ENCODE measurements at places on chromosomes 6 and 20. TPM values are rescaled to one million over a fixed set of nuclear protein-coding genes. Genes with fewer than 3 reads are reported as not detected.

GRCh38 chr20:57734754-57735153 lies 24.9 kb upstream of the PMEPA1 start:
- DNase-seq: no peak
- H3K27me3 ChIP-seq: no peaks in the 10 kb centered on the region

NFS1 gene
- 22.1 TPM for total RNA-seq

DNA sequence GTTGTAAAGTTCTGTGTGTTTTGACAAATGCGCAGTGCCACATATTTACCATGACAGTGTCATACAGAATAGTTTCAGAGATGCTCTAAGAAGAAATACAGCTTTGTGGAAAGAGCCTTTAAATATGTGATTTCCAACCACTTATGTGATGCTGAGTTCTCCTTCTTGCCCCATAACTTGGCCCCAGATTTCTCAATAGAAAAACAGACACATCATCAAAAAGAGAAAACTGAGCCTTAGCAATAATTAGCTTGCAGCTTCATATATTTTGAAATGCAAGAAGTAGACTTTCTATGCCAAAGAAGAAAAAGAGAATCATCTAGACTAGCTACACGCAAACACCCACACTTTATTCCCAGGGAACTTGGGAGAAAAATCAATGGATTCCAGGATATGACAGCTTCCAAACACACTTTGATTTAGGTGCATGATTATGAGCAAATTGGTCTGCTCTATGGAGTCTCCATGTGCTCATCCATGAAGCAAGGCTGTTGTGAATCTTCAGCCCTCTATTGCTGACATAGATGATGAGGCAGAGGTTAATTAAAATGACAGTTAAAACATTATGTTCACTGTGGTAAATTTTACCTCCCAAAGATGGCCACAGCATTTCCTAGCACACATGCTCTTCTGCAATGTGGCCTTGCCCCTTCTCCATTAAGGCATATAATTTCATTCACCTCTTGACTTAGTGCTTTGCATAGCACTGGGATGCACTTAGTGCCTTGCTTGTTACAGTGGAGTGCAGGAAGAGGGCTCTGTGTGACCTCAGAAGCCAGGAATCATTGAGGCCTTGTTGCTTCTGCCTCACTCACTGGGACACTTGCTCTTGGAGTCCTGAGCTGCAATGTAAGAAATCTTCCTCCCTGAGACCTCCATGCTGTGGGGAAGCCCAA lies 174.6 kb downstream of the SYNDIG1 start:
- H3K27ac ChIP-seq: no peak overlapping the region

GRCh38 chr6:33028220-33028849 lies 18.9 kb upstream of the HLA-DOA start:
- H3K4me1 ChIP-seq: no peaks in the 10 kb centered on the region
- no peak overlapping the region for H3K27ac ChIP-seq
- DNase-seq: no peak
- H3K27me3 ChIP-seq: no peaks in the 10 kb centered on the region
- no peaks in the 10 kb centered on the region for H3K36me3 ChIP-seq

DNA sequence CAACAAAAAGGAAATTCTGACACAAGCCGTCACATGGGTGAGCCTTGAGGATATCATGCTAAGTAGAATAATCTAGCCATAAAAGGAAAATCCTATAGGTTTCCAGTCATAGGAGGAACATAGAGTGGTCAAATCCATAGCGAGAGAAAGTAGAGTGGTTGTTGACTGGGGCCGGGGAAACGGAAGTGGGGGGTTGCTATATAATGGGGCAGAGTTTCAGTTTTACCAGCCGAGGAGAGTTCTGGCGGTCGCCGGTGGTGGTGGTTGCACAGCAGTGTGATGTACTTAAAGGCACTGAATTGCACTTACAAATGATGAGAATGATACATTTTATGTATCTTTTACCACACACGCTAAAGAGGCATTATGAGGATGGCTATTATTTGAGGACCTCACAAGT lies 4.9 kb downstream of the GPR31 start:
- H3K4me1 ChIP-seq: no peaks in the 10 kb centered on the region
- no peaks in the 10 kb centered on the region for H3K27me3 ChIP-seq
- no peak overlapping the region for H3K4me3 ChIP-seq
- no peak for DNase-seq
- H3K27ac ChIP-seq: no peak overlapping the region

- no peak overlapping the region for H3K27ac ChIP-seq
- no peaks in the 10 kb centered on the region for H3K36me3 ChIP-seq
- peaks cover 3% of the 10 kb centered on the region for H3K4me1 ChIP-seq
- no peak overlapping the region for H3K4me3 ChIP-seq
- H3K27me3 ChIP-seq: no peaks in the 10 kb centered on the region
Measured at GRCh38 chr6:55176958-55177357, 2.6 kb downstream of the HCRTR2 start.

DNA sequence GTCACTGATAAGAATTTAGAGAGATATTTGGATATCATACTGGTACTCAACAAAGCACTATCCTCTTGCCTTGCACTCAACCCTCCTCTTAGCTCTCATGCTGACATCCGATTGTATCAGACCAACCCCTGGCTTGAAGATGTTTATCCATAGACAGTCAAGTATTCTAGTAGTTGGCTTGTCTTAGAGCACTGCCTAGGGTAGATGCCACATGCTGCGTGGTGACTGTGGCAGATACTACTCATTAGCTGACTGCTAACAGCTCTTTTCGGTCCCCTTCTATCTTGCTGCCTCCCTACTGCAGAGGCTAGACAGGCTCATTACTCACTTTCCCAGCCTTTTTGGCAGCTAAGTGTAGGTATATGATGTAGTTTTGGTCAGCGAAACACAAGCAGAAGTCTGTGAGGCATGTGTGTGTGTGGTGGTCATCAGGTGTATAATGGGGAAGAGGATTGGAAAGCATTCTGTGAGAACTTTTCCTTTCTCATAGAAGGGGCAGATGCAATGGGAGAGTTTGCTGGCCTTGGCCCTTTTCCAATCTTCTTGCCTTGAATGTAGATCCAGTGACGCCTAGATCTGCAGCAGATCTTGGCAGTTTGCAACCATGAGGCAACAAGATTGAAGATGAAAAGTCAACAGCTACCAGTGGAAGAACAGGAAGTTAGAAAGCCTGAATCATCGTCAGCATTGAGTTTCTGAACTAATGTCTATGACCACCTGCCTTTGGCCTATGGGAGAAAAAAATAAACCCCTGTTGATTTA lies 4.4 kb upstream of the IFNGR1 start:
- no peaks in the 10 kb centered on the region for H3K27me3 ChIP-seq
- H3K36me3 ChIP-seq: no peaks in the 10 kb centered on the region
- peak; percentile 42 for DNase-seq
- peak overlapping the region; percentile 49 for H3K27ac ChIP-seq
- H3K4me1 ChIP-seq: peaks cover 20% of the 10 kb centered on the region
- H3K4me3 ChIP-seq: no peak overlapping the region

DNA sequence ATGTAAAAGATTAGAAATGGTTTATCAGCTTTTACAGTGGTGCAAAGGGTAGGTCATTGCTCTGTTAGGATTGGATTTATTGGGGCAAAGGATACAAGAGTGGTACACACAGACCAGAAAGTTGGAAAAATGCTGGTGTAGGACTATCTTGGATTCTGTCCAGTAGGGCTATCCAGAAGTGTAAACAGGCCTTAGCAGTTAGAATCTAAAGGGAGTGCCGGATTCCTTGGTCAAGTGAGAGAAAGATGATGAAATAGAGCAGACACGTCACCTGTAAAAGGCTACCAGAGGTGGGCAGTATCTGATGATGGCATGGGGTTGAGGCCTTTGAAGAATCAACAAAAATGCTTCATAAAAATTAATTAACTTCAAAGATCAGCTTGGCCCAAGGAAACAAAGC lies 975.9 kb downstream of the KIF16B start:
- H3K27ac ChIP-seq: no peak overlapping the region
- H3K36me3 ChIP-seq: no peaks in the 10 kb centered on the region
- no peak overlapping the region for H3K4me3 ChIP-seq
- H3K4me1 ChIP-seq: no peaks in the 10 kb centered on the region
- no peaks in the 10 kb centered on the region for H3K27me3 ChIP-seq

RAET1L gene
- total RNA-seq: not detected

DNA sequence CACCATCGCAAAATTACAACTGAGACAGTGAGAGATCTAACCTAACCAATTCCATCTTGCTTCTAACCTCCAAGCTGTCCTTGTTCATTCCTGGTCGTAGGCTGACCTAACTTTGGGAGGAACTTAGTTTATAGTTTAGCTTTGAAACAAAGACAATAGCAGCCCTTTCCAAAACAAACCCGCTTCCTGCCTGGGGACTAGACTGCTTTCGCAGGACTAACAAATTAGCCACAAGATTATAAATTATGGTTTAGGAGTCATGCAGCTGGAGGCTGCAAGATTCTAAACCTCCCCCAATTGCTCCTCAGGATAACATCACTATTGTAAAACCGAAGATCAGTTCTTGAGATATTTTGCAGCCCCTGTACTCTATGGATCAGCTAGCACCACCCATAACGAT lies 63.2 kb downstream of the TRIM27 start:
- no peak overlapping the region for H3K27ac ChIP-seq
- DNase-seq: no peak
- H3K36me3 ChIP-seq: no peaks in the 10 kb centered on the region
- H3K27me3 ChIP-seq: no peaks in the 10 kb centered on the region
- no peaks in the 10 kb centered on the region for H3K4me1 ChIP-seq

GRCh38 chr6:101907356-101908217 lies 514.1 kb downstream of the GRIK2 start:
- H3K27ac ChIP-seq: no peak overlapping the region
- no peak for DNase-seq
- H3K27me3 ChIP-seq: no peaks in the 10 kb centered on the region
- no peak overlapping the region for H3K4me3 ChIP-seq
- H3K4me1 ChIP-seq: no peaks in the 10 kb centered on the region

OLIG3 gene
- total RNA-seq: not detected

- DNase-seq: no peak
- H3K27me3 ChIP-seq: no peaks in the 10 kb centered on the region
- no peak overlapping the region for H3K27ac ChIP-seq
- H3K4me1 ChIP-seq: peaks cover 2% of the 10 kb centered on the region
Measured at GRCh38 chr6:150527100-150527499, 72.6 kb upstream of the PLEKHG1 start.

DNA sequence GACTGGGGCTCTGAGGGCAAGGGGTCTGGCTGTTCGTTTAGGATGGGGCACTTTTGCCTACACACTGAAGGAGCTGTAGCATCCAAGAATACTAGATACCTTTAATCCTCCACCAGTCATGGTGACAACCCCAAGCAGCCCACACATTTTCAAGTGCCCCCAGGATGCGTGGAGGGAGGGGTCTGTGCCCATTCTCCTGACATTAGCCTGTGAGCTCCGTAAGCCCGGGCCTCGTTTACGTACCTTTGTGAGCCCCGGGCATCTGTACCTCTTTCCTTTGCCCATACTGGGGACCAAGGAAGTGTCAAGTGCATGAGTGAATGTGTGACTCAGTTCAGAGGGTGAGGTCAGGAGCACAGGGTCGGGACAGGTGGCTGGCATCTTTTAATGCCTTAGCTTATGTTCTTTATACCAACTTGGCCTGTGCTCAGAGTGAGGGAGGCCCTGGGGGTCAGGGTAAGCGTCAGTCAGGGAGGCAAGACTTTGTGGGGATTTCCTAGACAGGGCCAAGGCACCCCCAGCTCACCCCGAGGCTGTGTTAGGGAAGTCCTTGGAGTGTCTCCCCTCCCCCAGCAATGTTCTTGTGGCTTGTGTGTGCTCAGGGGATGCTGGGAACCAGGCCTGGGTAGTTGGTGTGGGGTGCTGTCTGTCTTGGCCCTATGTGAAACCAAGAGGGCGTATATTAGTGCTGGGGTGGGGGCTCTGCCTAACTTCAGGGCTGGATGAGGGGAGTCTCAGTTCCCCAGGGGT lies 12.9 kb downstream of the VEGFA start:
- H3K27me3 ChIP-seq: no peaks in the 10 kb centered on the region
- peaks cover 2% of the 10 kb centered on the region for H3K36me3 ChIP-seq

DEFB118 gene
- total RNA-seq: not detected

BEND6 gene
- total RNA-seq: 3.1 TPM

OPRL1 gene
- 2.9 TPM for total RNA-seq

GRCh38 chr6:16903470-16903869 lies 142.2 kb upstream of the ATXN1 start:
- DNase-seq: no peak
- peaks cover 3% of the 10 kb centered on the region for H3K27me3 ChIP-seq
- H3K27ac ChIP-seq: no peak overlapping the region
- no peak overlapping the region for H3K4me3 ChIP-seq
- H3K4me1 ChIP-seq: no peaks in the 10 kb centered on the region

DNA sequence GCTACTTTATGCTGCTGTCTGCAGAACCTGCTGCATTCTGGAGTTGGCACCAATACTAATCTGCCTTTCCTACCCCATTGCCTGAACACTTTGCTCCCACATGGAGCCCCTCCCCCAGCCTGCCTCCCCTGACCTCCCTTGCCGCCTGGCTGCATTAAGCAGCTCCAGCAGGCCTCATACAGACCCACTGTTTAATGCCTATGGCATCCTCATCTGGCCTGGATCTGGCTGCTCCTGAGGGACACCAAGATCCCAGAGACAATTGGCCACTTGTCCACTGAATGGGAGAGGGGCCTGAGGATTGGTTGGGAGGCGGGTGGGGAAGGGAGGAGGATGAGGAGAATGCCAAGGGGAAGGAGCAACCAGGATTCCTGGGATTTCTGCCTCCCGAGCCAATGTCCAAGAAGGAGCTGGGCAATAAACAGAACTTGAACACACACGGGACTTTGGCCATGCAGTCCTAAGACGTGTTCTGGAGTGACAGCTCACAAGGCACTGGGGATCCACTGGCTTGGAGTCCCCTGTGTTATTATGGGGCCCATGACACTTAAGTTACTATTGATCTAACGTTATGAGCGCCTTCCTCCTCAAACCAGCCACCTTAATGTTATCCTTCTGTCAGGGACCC lies 10.4 kb upstream of the KCNK5 start:
- H3K4me1 ChIP-seq: no peaks in the 10 kb centered on the region
- H3K4me3 ChIP-seq: no peak overlapping the region
- no peaks in the 10 kb centered on the region for H3K27me3 ChIP-seq
- no peaks in the 10 kb centered on the region for H3K36me3 ChIP-seq
- no peak for DNase-seq

DPPA5 gene
- total RNA-seq: not detected

GRCh38 chr20:42102000-42102399 lies 483.8 kb upstream of the CHD6 start:
- H3K4me3 ChIP-seq: no peak overlapping the region
- DNase-seq: no peak
- H3K4me1 ChIP-seq: no peaks in the 10 kb centered on the region
- no peak overlapping the region for H3K27ac ChIP-seq
- no peaks in the 10 kb centered on the region for H3K27me3 ChIP-seq

TRIM15 gene
- total RNA-seq: not detected

DNA sequence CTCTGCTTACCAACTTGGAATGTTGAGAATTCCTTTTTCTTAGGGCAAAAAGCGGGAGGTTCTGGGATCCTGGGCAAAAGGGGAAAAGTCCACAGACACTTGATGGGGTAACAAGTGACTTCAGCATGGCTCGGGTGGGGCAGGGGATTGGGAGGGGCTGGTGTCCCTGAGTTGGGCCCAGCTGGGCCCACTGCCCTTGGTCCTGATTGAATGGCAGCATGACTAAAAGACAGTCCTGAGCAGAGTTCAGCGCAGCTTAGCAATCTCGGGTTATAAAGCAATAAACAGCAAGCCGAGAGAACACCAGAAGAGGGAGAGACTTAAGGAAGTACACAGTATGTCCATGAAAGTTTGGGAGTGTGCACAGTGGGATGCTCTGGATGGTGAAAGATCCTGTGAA lies 5.6 kb downstream of the PPP2R5D start:
- DNase-seq: no peak
- no peaks in the 10 kb centered on the region for H3K27me3 ChIP-seq
- no peaks in the 10 kb centered on the region for H3K36me3 ChIP-seq
- H3K4me1 ChIP-seq: no peaks in the 10 kb centered on the region

Data from aorta (tissue), 5 donors.